ENCODE measurements at places on chromosomes 12 and 14.

DNA sequence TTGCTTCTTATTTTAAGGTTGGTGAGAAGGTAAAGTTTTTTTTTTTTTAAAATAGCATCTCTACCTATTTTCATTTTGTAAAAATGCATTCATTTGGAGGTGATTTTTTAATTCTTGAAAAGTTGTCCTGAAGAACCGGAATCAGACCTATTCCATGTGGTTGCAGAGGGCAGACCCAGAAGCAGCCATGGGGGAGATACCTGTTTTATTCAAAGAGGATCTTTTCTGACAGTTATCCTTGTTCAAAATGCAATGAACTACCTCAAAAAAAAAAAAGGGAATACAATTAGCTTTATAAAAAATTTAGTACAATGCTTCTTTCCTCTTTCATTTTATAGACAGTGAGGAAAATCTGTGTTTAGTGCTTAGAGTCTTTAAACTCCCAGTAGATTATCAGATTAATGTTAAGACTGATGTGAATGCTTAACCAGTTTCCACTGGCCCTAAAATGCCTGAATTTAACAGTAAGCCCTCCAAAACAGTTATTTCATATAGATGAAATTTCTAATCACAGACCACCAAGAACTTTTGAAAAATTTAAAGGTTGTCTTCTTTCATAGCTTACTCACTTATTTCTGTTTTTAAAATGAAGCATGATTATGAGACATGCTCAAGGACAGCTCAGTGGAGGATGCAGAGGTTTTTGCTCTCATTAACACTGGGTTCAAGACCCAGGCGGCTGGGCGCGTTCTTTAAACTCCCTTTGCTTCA, 8.6 kb upstream of the NEMF start:
- no peak for DNase-seq

- DNase-seq = no peak
These were observed 58.5 kb downstream of the TMTC2 start for GRCh38 chr12:82745063-82745674.

- no peak for DNase-seq
These were observed 72.4 kb upstream of the CHST11 start for GRCh38 chr12:104384141-104384880.

- no peak for DNase-seq
These were observed 25.2 kb downstream of the FAM234B start for GRCh38 chr12:13069380-13069779.

DNA sequence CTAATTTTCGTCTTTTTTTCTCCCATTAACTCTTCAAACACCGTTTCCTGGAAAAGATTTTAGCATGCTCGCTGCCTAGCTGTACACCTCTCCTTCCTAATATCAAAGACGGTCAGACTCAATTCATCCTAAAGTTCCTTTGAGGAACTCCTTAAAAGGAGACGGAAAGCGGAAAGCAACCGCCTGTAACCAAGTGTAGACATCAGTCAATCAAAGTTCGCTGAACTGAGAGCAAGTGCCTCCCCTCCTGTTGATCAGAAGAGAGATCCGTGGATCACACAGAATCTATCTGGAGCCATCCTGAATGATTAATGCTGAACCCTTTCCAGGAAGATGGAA, 412 bp upstream of the TEP1 start:
- no peak for DNase-seq

- DNase-seq = peak; percentile 97
These were observed 98.6 kb downstream of the SCARB1 start for GRCh38 chr12:124764870-124765580.

GRCh38 chr14:103401223-103402214, 16.3 kb downstream of the MARK3 start:
- DNase-seq = peak; percentile 68

DNA sequence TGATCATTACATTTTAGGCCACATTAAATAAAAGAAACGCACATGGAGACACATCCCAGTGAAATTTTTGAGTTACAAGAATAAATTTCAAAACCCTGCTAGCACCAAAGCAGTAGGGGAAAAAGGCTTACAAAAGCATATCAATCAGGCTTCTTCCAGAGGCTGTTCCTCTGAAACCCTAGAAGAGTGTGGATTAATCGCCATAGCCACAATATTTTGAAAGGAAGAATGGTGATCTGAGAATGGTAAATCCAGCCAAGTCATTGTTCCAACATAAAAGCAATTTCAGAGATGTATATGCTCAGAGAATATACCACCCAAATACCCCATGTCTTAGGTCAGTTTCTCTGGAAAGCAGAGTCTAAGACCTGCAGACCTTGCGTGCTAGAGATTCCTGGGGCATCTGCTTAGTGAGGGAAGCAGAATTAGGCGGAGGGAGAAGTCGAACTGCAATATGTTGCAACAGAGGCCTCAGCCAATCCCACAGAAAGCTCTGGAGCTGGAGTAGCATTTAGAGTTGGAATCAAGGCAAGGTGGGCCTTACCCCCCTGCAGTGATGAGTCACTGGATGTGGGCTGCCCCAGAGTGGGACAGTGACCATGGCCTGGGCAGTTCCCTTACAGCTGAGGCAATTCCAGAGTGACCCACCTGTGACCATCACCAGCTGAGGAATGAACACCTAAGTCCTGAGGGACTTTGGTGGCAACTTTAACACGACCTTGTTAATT, 125.2 kb downstream of the NTF3 start:
- DNase-seq = no peak

DNA sequence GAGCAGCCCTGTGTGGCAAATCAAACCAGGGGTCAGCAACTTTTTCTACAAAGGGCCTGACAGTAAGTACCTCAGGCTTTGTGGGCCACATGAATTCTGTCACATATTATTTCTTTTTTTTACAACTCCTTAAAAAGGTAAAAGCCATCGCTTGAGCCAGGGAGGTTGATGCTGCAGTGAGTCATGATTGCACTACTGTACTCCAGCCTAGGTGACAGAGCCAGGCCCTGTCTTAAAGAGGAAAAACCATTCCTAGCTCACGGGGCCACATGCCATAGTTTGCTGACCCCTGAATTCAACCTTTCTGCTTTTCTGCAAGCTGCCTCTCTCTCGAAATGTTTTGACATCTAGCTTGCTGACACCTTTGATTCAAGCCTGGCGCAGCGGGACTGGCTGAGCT, 55.1 kb upstream of the CORO1C start:
- no peak for DNase-seq

DNA sequence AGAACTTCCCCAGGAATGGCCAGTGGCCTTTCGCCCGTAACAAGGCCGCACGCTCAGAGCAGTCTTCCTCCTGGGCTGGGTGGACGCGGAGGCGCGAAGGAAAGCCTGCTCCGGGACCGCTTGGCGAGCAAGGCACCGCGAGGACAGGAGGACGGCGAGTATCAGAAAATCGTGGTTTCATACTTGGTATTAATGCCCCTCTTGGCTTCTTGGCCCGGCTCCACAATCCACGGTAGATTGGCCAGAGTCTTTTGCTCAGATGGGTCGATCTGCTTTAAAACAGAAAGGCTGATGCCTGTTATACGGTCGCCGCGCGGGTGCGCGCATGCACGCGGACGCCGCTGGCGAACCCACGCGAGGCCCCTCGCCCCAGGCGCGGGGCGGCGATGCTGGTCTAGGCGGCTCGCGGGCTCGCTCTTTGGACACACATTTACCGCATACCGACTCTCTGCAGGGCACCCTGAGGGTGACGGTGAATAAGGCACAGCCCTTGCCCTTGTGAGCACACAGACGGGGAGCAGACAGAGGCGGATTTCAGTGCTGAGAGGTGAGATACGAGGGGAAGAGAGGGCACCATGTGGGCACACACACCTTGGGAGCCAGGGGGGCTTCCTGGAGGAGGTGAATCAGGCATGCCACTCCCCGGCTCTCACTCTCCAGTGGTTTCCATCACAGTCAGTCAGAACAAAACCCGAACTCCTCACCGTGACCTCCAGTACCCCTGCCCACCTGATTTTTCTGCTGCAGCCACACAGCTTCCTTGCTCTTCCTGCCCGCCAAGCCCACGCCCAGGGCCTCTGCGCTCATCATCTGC, 100.7 kb downstream of the APAF1 start:
- DNase-seq = no peak

DNA sequence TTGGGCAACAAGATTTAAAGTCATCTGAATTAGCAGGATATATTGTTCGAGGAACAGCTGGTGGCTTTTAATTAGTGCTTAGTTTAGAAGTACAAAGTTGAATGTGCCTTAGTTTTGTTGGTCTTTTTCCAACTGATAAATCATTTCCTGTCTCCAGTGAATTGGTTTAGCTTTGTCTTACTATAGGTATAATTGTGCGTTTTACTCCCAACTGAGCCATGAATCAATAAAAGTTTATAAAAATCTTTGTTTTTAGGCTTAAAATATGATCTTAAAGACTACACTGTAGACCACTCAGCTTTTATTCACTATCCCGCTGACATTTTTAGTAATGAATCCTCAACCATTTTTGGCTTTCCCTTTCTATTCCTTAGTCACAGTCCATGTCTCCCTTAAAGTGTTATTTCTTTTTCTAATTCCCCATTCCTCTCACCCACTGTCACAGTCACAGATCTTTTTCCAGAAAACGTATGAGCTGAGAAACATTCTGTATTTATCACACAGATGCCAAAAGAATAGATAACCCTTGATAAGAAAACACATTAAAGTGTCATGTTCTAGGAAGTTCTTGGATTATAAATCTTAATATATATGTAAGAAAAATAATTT, 34.0 kb upstream of the ALG10 start:
- DNase-seq = no peak

GRCh38 chr12:107844312-107844921, 69.9 kb downstream of the ASCL4 start:
- DNase-seq = no peak

DNA sequence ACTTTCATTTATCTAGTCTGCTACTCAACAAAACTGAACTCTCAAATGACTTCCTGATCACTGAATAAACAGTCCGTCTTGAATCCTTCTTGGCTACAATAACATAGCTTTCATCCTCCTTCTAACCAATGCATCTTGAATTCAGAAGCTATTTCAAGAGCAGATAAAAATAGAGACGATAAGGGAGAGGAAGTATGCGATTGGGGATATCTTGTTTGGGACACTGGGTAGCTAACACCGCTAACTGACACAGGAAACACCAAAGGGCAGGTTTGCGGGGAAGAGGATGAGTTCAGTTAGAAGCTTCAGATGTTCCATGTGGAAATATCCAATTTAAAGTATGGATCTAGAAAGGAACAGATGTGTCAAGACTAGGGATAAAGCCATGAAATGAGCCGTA, 102.5 kb downstream of the SLC41A2 start:
- no peak for DNase-seq

DNA sequence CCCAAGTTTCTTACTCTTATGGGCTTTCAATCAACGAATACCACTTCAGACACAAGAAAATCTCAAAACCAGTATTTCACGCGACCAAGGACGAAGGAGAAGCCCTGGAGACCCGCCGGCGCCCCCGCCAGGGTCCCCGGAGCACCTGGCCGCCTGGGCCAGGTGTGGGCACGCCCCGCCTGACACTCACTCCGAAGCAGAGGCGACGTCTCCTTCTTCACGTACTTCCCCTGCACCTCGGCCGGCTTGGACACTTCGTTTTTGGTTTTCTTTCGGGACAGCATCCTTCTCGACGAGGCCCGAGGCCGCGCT, 466 bp downstream of the SAV1 start:
- DNase-seq = no peak

DNA sequence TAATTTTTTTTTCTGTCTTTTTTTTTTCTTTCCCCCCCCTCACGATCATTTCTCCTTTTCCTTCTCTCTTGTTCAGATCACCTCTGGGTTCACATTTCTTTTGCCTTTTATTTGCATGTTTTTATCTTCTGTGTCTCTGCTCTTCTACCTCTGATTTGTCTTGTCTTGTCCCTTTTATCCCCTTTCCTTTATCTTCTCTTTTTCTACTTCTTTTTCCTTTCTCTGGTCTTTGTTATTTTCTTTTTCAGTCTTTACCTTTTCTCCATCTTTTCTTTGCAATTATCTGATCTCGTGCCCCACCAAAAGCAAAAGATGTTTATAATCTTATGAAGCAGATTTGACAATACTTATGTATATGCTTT, 77.8 kb upstream of the RAP1B start:
- no peak for DNase-seq

DNA sequence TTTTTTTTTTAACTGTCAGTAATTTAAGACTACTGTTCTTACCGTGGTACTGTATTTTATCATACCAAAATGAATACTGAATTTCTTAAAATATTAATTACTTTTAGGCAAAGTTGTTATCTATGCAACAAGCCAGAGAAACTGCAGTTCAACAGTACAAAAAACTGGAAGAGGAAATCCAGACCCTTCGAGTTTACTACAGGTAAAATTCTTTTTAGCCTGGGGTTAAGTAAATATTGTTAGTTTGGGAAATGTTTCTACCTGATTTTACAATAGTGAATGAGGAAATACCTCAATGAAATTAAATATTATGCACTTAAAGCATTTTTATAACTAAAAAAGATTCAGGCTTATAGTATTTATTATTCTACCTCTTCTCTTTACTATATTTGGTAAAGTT, 172.3 kb downstream of the FOXA1 start:
- no peak for DNase-seq

- DNase-seq = no peak
These were observed 72.2 kb downstream of the DACT1 start for GRCh38 chr14:58709949-58710348.

GRCh38 chr12:82804601-82805000, 117.9 kb downstream of the TMTC2 start:
- DNase-seq = no peak

GRCh38 chr14:50008562-50008961, 107.8 kb downstream of the VCPKMT start:
- DNase-seq = no peak

DNA sequence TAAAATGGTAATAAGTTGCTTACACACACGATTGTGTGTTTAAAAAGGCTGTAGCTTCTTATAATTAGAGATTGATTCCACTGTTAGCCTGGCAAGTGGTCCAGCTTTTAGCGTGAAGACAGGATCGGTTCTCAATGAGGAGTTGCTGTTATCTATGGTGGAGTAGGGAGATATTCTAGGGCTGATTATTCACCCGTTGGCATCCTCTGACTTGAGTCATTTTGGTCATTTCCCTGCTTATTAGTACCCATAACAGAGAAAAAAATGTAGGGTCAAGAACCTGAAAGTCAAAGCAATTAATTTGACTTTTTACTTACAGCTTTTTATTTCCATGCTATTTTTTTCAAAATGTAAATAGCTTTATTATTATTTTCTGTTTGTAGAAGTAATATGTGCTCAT, 76.0 kb downstream of the KCNK13 start:
- DNase-seq = no peak

- DNase-seq = no peak
These were observed 6.7 kb upstream of the RPS6KA5 start for GRCh38 chr14:91067186-91067585.

GRCh38 chr14:67928375-67928774, 108.8 kb downstream of the RAD51B start:
- DNase-seq = no peak

All from BJ (cell line).